Endothelial cell (in vitro differentiated cells): ENCODE measurements at places on chromosomes 7 and 10. TPM values are rescaled to one million over a fixed set of nuclear protein-coding genes. Genes with fewer than 3 reads are reported as not detected.

DNA sequence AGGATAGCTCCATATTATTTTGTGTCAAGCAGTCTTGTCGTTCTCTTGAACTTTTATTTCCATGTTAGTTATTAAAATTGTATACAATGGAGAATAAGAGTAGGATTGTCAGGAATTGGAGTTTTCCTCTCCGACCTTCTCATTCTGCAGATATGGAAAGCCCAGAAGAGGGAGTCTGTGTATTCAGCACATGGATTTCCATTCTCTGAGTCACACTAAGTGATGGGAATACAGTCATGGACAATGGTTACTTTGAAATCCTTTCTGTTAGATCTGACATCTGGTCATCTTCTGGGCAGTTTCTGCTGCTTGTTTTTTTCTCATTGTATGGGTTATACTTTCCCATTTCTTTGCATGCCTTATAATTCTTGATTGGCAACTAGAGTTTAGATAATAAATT is 5.0 kb upstream of the TASOR2 start:
- peaks cover 3% of the 10 kb centered on the region for H3K4me1 ChIP-seq
- no peak overlapping the region for H3K27ac ChIP-seq
- no peak overlapping the region for H3K4me3 ChIP-seq
- peaks cover 4% of the 10 kb centered on the region for H3K36me3 ChIP-seq
- H3K27me3 ChIP-seq = peaks cover 7% of the 10 kb centered on the region

- H3K27ac ChIP-seq = no peak overlapping the region
- no peak for DNase-seq
Observed at GRCh38 chr7:128435327-128435686, 20.4 kb upstream of the HILPDA start.

DNA sequence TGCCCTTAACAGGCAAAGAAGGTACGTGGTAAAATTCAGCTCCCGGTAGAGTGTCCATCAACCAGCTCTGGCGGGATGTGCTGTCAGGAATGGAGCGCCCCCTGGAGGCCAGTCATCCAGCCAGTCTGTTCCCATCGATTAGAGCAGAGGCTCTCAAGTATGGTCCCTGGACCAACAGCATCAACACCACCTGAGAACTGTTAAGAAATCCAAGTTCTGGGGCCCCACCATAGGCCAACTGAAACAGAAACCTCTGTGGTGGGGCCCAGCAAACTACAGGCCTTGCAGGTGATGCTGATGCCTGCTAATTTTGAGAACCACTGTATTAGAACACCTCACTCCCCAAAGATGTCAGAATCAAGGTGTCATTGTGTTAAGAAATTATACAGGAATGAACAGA is 109.2 kb downstream of the DPY19L1 start:
- H3K36me3 ChIP-seq = no peaks in the 10 kb centered on the region
- no peak overlapping the region for H3K4me3 ChIP-seq
- peaks cover 6% of the 10 kb centered on the region for H3K4me1 ChIP-seq
- H3K27me3 ChIP-seq = peaks cover 2% of the 10 kb centered on the region
- no peak overlapping the region for H3K27ac ChIP-seq
- DNase-seq = peak; percentile 83

Gene TSPAN15
- total RNA-seq = 195 TPM

Gene RTKN2
- total RNA-seq = 1.7 TPM

Gene CPVL
- 21.8 TPM for total RNA-seq

DNA sequence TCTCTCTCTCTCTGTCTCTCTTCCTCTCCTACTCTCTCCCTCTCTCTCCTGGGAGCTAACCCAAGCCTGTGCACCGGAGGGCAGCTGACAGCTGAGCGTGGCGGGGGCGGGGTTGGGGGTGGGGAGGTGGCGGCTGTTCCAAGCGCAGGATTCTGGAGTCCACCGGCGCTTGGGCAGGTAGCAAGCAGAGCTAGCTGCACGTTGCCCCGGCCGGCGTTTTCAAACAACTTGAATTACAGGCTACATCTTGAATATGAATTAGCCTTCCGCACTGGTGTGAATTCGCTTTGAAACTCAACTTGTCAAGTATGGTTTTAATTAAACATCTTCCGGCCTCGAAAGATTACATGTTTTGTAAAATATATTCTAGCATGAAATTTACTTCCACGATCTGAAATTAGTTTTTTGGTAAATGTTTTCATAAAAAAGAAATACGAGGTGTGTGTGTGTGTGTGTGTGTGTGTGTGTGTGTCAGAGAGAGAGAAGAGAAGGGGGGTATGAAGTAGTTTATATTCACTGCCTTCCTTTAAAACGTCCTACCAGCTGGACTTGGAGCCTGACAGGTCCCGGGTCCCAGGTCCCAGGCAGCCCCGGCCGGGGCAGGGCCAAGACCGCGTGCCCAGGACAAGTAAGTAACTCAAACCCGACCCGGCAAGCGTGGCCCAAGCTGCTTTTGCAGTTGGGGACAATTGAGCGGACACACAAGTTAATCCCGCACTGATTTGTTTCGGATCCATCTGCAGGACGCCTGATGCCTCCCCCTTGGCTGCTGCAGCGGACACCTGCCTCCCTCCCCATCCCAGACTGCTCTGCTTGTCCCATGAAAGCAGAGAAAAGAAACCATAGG is 9.0 kb upstream of the DLX6 start:
- no peak overlapping the region for H3K4me3 ChIP-seq
- peaks cover 53% of the 10 kb centered on the region for H3K27me3 ChIP-seq
- DNase-seq = no peak

DNA sequence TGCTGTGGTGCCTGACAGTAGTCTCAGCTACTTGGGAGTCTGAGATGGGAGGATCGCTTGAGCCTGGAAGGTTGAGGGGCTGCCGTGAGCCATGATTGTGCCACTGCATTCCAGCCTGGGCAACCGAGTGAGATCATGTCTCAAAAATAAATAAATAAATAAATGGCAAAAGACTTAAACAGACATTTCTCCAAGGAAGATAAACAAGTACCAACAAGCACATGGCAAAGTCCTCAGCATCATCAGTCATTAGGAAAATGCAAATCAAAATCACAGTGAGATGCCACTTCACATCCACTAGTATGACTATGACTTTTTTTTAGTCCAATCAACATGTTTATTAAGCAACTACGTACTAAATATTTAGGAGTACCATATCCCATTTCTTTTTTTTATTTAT is 21.3 kb upstream of the KPNA7 start:
- H3K4me3 ChIP-seq = no peak overlapping the region
- no peaks in the 10 kb centered on the region for H3K4me1 ChIP-seq
- H3K27ac ChIP-seq = no peak overlapping the region
- H3K36me3 ChIP-seq = no peaks in the 10 kb centered on the region

Gene SPDYE1
- total RNA-seq = not detected

GRCh38 chr10:72762042-72762441 is 70.1 kb downstream of the MCU start:
- no peak overlapping the region for H3K27ac ChIP-seq
- no peaks in the 10 kb centered on the region for H3K27me3 ChIP-seq
- no peaks in the 10 kb centered on the region for H3K36me3 ChIP-seq
- H3K4me3 ChIP-seq = no peak overlapping the region
- DNase-seq = no peak

DNA sequence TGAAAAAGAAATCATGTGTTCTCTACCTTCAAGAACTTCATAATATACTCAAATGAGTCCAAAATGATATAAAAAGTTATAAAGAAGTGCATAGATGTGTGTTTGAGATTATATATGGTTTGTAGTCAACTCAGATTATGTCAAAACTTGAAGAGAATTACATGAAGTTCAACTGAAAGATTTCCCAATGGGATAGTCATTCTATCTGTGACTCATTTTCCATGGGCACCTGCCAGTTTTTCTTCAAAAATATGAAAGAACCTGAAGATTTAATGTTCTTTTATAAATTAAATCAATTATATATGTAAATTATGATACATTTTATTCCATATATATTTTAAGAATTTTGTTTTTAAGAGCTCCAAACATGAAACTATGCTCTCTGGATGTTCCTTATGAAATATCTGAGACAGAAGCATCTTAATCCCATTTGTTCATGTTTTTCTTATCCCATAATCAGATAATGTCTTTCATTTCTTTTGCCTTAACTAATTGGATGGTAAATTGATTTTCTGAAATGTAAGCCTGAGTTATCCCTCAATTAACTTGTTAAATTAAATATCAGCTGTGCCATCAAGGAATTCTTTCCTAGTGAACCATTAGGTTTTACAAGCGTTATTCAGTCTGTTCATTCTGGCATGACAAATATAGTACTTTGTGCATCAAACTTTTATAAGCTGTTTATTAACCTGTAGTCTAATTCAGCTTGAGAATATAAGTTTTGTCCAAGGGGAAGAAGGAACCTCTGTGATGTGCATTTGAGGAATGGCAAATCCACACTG is 387.1 kb downstream of the IPMK start:
- DNase-seq = no peak
- H3K36me3 ChIP-seq = no peaks in the 10 kb centered on the region
- no peak overlapping the region for H3K27ac ChIP-seq
- no peaks in the 10 kb centered on the region for H3K4me1 ChIP-seq
- no peaks in the 10 kb centered on the region for H3K27me3 ChIP-seq

DNA sequence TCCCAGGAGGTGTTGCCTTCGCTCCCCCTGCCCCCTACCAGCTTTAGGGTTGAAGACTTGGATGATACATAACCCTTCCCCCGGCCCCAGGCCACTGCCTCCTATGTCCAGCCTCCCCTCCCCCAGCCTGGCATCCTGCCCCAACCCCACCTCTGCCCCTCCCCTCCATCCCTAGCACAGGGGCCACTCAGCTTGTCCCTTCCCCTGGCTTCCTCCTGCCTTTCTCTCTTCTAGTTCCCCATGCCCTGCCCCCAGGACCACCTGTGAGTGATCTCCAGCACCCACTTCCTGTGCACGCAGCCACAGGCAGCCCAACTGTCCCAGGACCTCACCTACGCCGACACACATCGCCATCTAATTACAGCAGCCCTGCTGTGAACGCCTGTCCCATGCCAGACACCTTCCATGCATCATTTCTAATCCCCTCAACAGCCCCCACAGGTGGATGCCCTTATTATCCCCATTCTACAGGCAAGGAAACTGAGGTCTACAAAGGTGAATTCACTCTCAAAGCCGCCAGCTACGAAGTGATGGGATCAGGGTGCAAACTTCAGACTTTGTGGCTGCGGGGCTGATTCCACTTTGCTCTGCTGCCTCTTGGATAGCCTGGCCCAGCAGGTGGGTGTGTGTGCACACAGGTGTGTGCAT is 82.4 kb upstream of the CHST15 start:
- no peak overlapping the region for H3K27ac ChIP-seq
- no peak for DNase-seq
- H3K4me1 ChIP-seq = peaks cover 4% of the 10 kb centered on the region
- no peak overlapping the region for H3K4me3 ChIP-seq
- peaks cover 4% of the 10 kb centered on the region for H3K36me3 ChIP-seq
- H3K27me3 ChIP-seq = peaks cover 4% of the 10 kb centered on the region

GRCh38 chr7:45089341-45089891 is 647 bp upstream of the NACAD start:
- DNase-seq = peak; percentile 79
- peaks cover 10% of the 10 kb centered on the region for H3K4me1 ChIP-seq
- H3K27me3 ChIP-seq = peaks cover 11% of the 10 kb centered on the region
- peaks cover 4% of the 10 kb centered on the region for H3K36me3 ChIP-seq
- peak overlapping the region; percentile 65 for H3K4me3 ChIP-seq
- peak overlapping the region; percentile 84 for H3K27ac ChIP-seq

- DNase-seq = no peak
- H3K27me3 ChIP-seq = peaks cover 1% of the 10 kb centered on the region
- peaks cover 8% of the 10 kb centered on the region for H3K4me1 ChIP-seq
- no peak overlapping the region for H3K27ac ChIP-seq
- no peaks in the 10 kb centered on the region for H3K36me3 ChIP-seq
Observed at GRCh38 chr10:100886091-100886490, 26.7 kb upstream of the SLF2 start.

Gene IFIT1B
- total RNA-seq = not detected

GRCh38 chr7:1238450-1238882 is 5.8 kb downstream of the UNCX start:
- peaks cover 29% of the 10 kb centered on the region for H3K27me3 ChIP-seq
- peaks cover 5% of the 10 kb centered on the region for H3K36me3 ChIP-seq
- no peak overlapping the region for H3K4me3 ChIP-seq
- DNase-seq = no peak
- H3K27ac ChIP-seq = no peak overlapping the region

DNA sequence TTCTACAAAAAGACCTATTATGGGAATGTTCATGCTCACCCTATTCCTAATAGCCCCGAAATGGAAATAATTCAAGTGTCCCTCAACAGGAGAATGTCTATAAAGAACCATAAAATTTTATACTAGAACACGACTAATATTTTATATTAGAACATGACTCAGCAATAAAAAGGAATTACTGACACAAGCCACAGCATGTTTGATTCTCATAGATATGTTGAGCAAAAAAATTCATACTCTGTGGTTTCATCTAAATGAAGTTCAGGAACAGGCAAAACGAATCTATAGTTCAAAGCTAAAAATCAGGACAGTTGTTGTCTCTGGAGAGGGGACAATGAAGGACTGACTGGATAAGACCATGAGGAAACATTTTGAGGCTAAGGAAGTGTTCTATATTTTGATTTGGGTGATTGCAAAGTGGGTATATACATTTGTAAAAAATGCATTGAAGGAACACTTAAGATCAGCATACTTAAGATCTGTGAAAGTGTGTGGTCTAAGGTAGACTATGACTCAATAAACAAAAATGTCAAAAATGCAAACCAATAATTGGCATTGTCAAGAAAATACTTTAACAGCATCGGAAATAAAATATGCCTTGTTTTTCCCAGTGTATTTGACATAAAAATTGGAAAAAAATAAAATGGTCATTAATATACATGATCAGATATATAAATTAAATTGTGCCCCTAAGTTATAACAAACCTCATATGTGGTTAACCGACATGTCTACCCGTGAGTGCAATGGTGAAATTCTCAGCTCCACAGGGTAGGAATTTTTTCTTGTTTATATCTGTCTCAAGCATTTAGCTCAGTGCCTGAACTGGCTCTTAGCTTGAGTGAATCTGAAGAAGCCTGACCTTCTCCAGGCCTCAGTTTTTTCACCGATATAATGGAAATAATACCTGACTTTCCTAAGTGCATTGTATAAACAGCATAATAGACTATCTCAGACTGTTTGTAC is 124.9 kb upstream of the CTTNBP2 start:
- peaks cover 11% of the 10 kb centered on the region for H3K4me1 ChIP-seq
- no peak overlapping the region for H3K27ac ChIP-seq
- no peak overlapping the region for H3K4me3 ChIP-seq
- peaks cover 2% of the 10 kb centered on the region for H3K27me3 ChIP-seq
- DNase-seq = no peak
- no peaks in the 10 kb centered on the region for H3K36me3 ChIP-seq

DNA sequence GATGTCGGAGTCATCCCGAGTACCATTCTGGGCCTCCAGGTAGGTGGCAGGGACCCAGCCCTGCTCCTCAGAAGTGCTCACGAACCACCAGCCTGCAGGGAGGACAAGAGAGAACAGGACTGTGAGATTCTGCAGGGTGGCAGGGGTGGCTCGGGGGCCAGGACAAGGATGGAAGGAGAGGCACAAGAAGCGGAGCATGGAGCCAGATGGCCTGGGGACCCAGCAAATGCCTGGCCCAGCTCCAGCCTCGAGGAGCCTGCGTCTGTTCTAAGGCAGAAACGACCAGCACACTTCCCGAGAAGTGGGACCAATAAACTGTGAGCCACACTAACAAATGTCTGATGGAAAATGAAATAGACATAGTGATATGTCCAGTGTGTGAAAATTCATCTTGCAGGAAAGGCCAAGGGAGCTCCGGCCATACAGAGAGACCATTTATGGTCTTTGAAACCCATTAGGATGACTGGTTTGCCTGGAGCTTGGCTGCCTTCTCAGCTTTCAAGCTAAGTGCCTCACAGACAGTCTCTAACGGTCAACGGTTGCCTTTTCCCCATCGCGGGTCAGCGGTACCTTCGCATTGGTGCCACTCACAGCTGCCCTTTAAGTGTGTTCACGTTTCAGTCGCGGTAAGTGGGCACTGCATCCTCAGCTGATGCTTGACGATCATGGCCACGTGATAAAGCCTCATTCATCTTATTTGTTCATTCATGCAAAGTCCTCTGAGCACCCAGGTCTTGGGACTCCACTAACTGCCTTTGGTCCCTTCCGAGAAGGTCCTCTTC is 133.8 kb downstream of the NEURL1 start:
- H3K36me3 ChIP-seq = peaks cover 39% of the 10 kb centered on the region
- DNase-seq = no peak
- H3K4me3 ChIP-seq = no peak overlapping the region
